ENCODE measurements at places on chromosomes 5 and 9.

- DNase-seq: no peak
Observed at GRCh38 chr5:163134061-163134460, 303.3 kb upstream of the CCNG1 start.

- no peak for DNase-seq
Observed at GRCh38 chr5:177996660-177997318, 747 bp upstream of the PROP1 start.

DNA sequence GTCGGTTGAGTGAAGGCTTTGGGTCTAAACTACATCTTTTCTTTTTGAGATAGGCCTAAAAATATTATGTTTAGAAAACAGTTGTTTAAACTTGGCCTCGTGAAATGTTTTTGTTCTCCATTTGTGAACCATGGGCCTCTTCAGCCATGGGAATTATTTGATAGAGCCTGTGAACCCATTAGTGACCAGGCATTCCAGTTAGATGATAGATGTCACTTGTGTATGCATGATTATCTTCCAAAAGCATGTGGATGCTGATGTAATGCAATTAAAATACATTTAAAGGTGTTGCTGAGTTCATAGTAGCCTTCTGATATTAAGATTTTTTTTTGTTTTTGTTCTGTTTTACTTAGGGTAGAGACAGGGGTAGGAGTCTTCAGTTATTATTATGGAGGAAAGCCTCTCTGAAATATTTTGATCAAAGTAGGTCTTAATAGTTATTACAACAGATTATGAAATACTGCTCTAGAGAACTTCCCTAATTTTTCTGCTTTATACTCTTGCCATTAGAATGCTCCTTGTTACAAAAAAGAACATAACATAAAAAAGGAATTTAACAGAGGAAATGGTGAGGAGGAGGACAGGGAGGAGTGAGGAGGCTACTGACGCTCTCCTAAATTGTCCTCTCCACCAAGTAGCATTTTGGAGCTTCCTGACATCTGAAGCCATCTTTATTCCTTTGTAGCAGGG lies 32.9 kb downstream of the CPEB4 start:
- DNase-seq: peak; percentile 69

DNA sequence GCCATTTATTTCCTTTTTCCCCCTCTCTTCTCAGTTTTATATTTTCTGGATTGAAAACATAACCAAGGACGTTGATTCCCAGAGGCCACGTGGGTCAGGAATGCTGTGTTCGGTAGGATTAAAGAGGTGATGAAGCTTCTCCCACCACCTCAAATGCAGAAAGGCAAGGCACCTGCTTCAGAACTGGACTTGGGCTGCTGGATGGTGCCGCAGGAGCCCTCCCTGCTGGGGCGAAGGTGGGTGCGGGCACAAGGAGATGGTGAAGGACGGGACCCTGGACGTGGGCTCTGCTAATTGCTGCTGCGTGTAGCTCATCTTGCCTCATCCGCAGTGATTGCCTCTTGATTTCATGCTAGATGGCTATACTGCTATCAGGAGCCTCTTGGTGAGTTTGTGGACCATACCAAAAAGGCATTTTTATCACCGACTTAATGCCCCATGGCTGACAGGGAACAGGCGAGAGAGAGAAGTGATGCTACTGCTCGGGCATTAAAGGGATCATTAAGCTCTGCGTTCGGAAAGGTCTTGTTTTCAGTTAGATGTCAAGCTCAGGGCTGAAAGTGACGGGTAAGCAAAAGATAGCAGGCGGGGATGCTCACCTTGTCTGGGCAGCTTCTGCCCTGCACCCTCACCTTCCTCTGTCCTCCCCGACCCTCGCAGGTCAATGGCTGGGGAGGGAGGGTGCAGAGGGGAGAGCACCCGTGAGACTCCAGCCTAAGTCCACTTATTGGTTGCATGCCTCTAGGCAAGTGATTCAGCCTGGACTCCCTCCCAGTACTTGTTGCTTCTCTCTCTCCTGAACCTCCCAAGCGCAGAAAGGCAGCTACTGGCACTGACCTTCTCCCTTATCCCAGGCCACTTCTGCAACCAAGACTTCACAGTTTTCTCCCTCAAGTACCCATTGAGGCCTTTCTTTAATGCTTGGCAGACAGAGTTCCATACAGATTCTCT lies 71.6 kb upstream of the FSTL4 start:
- no peak for DNase-seq

DNA sequence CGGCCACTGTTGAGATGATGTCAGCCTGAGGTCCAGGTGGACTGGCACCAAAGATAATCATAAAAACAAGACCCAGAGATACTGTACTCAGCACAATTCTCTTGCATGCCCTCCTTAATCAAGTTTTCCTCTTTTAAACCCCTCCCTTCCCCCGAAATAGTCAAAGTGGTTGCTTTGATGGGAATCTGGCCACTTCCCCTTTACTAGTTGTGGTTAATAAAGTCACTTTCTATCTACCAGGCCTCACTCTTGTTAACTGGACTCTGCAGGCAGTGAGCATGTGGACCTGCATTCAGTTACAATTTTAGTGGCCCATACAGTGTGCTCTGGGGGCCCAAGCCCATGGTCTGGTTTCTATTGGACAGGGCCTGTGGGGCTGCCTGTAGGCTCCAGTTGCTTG lies 17.5 kb downstream of the FBP2 start:
- no peak for DNase-seq

GRCh38 chr5:114319236-114319635 lies 42.6 kb upstream of the KCNN2 start:
- no peak for DNase-seq

All from fibroblast of skin of scalp (primary cell).